Activated T-cell treated with anti-CD3 and anti-CD28 coated beads for 4 hours (primary cell): ENCODE measurements at places on chromosomes 1 and 21.

DNA sequence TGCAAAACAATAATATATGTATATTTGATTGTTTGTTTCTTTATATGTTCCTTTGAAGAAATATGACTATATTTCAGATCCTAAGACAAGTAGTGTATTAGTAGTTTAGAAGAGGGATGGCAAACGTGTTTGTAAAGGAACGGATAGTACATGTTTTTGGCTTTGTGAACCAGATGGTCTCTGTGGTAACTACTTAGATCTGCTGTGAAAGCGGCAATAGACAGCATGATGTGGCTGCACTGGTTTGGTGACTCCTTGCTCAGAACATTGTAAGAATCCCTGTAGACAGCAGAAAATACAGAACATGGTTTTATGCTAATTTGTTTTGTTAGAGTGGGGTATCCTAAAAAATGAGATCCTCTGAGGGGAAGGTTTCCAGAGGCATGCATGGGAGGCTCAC lies 3.1 kb downstream of the ACADM start:
- DNase-seq, result no peak

- no peak for DNase-seq
These were observed 83.1 kb upstream of the IRF2BP2 start for GRCh38 chr1:234692966-234693580.

- no peak for DNase-seq
These were observed 102.3 kb upstream of the FGGY start for GRCh38 chr1:59194621-59195020.

DNA sequence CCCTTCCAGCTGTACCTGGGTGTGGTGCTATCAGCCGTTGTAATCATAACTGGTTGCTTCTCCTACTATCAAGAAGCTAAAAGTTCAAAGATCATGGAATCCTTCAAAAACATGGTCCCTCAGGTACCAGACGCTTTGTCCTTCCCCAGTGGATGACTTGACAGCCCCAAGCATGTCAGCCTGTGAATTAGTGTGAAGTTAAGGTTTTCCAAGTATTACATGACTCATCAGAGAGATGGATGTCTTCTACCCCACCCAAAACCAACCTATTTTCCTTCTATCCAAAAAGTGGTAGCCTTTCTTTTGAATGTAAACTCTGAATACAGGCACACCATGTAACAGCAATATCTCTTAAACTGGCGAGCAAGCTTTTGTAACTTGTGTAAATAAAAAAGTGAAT lies 15.1 kb downstream of the ATP1A1 start:
- DNase-seq, result no peak

DNA sequence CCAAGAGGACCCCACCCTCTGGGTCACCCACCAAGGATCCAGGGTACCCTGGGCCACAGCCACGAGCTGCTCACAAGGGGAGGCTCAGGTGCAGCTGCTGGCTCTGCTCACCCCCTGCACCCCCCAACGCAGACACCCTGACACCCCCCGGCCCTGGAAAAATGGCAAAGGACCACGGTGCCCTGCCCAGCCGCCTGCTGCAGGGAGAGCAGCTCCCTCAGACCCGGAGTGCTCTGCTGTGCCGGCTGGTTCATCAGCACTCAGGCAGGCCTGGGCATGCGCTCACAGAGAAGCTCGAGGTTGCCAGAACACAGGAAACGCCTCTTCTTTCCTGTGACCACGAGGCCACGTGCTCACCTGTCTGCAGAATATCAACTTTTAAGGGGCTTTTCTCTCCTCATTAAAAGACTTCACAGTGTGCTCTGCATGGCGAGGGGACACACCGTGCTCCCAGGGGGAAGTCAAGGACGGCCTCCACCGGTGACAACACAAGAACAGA lies 4.3 kb upstream of the C1QTNF12 start:
- peak; percentile 42 for DNase-seq

DNA sequence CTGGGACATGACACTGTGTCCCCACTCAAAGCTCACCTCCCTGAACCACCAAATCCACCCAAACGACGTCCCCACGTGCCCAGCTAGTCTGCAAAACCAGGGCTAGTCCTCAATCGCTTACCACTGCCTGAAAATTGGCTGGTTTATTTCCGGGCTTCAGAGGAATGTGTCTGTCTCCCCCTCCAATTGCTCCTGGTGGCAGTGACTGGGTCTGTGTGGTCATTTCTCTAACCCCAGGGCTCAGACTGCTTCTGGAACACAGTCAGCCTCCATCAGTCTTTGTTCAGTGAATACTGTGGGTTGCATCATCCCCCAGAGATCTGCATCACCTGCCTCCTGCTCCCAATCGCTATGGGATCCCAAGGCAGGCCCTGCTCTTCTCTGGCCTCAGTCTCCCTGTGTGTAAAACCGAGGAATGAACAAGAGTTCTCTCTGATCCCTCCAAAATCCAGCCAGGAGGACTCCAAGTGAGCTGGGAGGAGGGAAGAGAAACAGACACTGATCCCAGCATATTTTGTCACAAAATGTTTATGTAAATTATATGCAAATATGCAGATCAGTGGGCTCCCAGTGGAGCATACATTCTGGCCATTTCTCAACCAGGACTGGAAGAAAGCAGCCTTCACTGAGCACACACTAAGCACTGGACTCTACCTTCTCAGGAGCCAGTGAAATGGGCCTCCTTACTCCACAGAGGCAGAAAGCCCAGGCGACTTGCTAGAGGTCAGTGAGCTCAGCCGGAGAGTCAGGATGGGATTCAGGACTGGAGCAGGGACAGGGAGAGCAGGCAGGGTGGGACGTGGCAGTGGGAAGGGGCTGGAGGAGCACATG lies 20.9 kb downstream of the SDC3 start:
- no peak for DNase-seq

DNA sequence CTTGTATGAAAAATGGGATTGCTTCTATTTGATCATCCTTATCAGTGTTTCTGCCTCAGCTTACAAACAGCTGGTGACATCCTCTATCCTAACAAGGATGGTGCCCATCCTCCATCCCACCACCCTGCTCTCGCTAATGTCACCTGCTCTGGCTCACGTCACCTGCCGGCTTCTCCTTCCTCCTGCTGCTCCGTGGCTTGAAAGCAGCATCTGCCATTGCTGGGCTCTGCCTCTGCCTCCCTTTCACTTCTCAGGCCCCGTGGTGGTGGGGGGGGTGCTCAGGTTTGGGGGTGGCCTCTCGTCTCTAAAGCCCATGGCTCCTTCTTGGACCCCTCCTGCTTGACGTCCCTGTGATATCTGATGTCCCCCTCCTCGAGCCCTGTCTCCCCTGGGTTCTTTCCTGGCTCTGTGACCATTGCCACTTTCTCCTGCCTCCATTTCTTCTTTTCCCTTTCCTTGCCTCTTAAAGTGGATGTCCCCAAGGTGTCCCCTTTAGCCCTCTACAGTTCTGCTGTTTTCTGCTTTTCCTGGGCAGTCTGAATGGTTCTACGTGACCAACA lies 135.5 kb upstream of the ERRFI1 start:
- no peak for DNase-seq

- no peak for DNase-seq
These were observed 672.8 kb downstream of the LMO4 start for GRCh38 chr1:88001460-88001859.
